ENCODE measurements at places on chromosomes 12 and 14.

DNA sequence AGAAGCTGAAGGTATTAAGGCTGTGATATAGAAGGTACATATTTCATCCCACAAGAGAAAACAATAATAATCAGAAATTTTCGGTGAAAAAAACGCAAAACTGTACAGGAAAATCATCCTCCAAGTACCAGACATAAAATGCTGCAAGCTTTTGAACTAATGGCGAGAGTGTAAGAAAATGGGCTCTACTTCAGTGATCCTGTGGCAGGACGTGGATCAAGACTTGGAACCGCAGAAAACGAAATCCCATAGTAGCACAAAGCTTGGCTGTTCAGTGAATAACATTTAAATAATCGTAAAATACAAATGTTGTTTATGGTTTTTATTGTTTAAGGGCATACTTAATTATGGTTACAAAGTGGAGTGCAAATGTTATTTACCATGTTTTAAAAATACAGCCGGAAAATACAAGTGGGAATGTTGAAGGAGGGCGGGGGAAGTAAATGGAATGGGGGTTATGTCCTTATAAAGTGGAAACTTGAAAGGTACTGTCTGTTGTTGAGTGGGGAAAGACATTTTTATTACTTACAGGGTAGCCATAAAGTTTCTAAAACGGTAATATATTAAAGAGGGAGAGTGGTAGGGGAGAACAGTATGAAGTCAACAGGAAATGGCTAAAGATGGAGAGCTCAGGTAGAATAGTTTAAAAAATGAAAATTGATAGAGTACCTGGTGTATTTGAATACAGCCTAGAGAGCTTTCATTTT is 1.1 kb downstream of the SMIM10L1 start:
- no peak for DNase-seq

DNA sequence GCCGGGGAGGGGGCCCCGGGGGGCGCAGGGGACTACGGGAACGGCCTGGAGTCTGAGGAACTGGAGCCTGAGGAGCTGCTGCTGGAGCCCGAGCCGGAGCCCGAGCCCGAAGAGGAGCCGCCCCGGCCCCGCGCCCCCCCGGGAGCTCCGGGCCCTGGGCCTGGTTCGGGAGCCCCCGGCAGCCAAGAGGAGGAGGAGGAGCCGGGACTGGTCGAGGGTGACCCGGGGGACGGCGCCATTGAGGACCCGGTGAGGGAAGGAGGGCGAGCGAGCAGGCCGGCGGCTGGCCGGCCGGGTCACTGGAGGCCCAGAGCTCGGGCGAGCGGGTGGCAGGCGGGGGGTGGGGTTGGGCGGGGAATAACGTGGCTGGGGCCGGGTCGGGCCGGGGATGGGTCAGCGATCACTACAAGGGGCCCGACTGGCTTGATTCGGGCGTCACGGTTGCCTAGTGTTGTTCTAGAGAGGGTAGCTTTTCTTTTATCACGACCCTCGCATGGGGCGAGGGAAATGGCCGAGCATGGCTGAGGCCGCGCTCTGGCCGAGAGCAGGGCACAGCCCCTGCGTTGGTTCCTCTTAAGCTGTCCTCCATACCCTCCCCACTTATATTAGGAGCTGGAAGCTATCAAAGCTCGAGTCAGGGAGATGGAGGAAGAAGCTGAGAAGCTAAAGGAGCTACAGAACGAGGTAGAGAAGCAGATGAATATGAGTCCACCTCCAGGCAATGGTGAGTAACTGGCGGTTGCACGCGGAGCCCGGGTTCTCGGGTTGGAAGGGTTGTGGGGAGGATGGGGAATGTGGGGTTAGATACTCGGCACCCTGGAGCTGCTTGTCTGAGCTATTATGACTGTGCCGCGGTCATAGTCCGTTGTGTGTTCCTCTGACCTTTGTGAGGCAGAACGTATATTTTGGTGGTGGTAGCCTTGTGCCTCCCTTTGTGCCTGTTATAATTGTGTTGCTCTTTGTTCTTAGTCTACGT is 603 bp downstream of the PABPN1 start:
- DNase-seq, result peak; percentile 21

DNA sequence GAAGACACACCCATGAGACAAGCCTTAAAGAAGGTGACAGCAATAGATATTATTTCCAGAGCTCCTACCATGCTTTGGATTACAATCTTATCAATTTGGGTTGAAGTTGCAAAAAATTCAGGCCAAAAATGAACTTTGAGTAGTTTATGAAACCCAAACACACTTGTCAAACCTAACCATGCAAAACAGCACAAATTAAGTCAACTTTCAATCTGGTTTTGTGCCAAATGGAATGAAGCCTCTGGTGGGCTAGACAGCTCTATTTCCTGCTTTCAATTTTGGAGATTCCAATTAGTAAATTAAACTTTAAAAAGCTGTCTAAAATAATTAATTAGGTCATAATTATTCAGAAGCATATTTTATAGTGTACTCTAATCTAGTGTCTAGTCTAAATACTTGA is 203.4 kb downstream of the SYT1 start:
- no peak for DNase-seq

DNA sequence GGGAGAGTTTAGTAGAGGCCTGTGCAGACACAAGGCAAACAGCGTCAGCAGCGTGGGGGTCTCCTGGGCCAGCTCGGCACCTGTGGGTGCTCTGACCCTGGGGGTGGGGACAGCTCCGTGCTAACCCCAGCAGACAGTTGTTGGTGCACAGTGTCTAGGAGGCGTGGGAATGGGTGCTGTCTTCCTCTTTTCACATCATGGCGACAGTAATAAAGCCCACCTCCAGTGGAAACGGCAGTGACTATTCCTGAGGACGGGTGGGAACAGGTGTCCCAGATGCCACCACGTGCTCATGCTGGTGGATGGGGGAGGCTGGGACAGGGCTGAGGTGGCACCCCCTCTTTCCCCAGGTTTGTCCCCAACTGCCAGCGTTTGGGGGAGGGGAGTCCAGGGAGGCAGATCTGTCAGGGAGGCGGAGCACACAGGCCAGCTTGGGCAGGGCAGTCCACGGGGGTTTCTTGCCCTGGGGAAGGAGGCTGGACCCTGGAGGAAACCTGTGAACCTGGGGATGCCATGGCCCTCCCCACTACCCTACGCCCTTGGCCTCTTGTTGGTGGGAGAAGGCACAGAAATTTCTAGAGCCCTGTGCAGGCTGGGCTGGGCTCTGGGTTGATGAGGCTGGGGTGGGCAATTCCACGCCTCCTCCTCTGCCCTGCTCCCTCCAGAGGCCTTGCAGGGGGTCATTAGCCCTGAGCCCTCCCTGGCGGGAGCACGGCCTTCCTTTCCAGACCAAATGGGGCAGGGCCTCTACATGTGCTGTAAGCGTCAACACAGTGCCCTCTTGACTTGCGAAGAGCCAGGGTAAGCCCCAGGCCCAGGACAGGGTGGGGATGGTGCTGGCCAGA is 3.8 kb downstream of the ZBTB42 start:
- DNase-seq, result no peak

DNA sequence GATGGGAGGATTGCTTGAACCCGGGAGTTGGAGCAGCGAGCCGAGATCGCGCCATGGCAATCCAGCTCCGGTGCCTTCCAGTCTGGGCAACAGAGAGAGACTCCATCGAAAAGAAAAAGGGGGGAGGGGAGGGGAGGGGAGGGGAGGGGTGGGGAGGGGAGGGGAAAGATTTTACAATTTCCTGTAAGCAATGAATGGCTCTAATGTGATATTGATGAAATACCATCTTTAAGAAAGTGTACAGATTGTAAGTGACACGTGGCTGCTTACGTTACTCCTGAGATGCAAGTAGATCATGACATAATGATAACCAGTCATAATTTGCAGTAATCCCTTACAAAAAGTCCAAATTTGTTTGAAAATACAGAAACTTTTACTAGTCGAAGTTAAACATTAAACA is 1.4 kb downstream of the SLC25A21 start:
- no peak for DNase-seq

DNA sequence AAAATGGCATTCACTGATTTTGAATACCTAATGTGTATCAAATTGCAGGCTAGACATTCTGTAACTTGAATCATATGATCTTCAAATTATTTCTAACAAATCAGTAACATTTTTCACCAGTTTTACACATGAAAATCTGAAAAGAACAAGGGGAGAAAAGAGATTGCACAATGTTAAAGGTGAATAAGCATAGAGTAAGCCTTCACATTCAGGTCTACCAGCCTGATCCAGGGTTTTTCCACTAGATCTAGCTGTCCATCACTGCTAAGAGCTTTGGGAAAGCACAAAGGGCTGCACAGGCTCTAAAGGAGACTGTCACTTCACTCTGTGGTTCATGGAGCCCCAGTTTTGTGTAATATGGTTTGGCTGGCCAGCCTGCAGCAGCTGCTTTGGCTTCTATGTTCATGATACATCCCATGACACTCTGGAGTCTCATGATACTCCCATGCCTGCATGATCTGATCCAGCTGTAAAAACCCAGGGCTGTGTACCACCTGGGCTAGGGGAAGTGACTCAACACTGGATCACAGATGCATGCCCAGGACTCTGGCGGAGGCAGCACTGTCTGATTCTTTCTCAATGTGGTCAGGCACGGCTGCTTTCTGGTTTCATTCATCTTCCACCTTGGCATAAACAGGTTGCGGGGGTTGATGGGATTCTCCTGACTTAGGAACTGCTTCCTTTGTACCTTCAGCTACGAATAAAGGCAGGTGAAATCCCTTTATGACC is 859.7 kb downstream of the GALC start:
- DNase-seq, result no peak

- no peak for DNase-seq
Observed at GRCh38 chr12:120429368-120429767, 8.5 kb upstream of the COX6A1 start.

GRCh38 chr14:23443411-23443812 is 8.0 kb upstream of the MYH7 start:
- DNase-seq, result no peak

DNA sequence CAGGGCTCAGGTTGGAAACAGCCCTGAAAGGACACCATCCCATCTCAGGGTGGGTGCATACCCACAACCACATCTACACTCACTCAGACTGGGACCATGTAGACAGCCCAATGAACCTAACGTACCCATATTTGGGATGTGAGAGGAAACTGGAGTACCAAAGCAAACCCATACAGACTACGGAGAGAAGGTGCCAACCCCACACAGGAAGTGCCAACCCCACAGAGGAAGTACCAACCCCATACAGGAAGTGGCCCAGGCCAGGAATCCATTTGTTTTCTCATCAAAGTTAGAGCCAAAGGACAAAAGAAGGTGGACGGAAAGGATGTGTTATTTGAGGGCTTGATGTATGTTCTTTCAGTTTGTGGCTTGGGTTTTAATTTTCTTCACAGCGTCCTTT is 19.5 kb upstream of the SPIC start:
- no peak for DNase-seq

DNA sequence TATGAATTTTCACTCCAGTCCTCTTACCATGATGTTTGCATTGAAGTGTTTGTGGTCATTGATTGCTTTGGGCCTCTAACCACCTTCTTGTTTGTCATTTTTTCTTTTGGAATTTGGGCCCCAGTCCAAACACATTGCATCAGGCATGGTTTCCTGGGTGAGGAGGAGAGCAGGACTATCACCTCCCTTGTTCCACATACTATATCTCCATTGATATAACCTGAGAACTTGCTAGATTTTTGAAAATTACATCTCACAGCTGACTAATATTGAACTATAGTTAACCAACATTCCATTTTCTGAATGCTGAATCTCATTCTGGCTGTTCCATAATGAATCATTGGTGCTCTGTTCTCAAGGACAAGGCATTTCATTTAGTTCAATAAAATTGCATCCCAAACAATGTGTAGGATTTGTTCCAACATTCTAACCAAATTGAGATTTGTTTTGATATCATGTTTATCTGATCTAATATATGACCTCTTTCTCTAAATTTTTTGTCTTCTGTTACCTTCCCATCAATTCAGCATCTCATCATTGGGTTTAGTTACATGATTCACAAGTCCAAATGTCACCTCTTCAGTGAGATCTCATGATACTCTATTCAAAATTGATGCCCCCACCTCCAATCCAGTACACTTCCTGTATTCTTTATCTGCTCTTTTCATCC is 329.0 kb downstream of the ZFP36L1 start:
- no peak for DNase-seq

DNA sequence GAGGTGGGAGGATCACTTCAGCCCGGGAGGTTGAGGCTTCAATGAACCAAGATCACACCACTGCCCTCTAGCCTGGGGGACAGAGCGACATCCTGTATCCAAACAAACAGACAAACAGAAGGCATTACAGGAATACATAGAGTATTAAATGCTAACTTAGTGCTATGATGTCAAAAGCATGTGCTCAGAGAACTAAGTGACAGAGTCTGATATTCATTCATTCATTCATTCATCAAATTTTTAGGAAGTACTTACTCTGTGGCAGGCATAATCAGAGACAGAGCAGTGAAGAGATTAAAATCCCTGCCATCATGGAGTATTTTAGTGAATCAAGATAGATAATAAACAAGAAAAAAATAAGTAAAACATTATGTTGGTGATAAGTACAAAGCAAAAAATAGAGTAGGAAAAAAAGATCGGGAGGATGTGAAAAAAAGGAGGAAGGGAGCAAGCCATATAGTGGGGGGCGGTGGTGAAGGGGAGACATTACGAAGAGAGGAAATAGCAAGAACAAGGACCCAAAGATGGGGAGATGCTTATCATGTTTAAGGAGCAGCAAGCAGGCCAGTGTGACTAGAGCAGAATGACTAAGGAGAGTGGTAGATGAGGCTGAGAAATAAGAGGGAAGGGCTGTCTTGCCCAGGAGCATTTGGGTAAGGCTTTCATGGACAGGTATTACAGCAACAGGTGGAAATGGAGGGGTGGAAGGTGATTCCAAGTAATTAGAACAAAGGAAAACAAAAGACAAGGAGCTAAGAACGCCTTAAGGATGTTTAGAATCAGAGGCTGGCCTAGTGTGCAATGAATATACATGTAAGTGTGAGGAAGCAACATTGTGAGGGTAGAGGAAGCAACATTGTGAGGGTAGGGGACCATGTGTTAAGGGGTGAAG is 2.8 kb downstream of the MAP4K5 start:
- no peak for DNase-seq

DNA sequence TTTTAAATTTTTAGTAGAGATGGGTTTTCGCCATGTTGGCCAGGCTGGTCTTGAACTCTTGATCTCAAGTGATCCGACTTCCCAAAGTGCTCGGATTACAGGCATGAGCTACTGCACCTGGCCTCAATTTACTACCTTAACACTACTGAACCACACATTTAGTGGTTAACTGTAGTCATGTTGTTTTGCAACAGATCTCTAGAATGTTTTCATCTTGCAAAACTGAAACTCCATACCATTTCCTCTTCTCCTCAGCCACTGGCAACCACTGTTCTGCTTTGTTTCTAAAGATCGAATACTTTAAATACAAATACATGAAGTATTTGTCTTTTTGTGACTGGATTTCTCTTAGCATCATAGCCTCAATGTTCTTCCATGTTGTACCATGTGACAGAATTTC is 15.4 kb upstream of the SMCO2 start:
- no peak for DNase-seq

All from NCI-H1694 (cell line).